SW 1271 (cell line): ENCODE measurements at places on chromosomes 12 and 14.

GRCh38 chr12:8662593-8662992 is at the start of gene MFAP5:
Gene MFAP5 (minus strand): TSS chr12:8662826. CDS start chr12:8662104, 722 bp downstream.
- DNase-seq, result no peak

DNA sequence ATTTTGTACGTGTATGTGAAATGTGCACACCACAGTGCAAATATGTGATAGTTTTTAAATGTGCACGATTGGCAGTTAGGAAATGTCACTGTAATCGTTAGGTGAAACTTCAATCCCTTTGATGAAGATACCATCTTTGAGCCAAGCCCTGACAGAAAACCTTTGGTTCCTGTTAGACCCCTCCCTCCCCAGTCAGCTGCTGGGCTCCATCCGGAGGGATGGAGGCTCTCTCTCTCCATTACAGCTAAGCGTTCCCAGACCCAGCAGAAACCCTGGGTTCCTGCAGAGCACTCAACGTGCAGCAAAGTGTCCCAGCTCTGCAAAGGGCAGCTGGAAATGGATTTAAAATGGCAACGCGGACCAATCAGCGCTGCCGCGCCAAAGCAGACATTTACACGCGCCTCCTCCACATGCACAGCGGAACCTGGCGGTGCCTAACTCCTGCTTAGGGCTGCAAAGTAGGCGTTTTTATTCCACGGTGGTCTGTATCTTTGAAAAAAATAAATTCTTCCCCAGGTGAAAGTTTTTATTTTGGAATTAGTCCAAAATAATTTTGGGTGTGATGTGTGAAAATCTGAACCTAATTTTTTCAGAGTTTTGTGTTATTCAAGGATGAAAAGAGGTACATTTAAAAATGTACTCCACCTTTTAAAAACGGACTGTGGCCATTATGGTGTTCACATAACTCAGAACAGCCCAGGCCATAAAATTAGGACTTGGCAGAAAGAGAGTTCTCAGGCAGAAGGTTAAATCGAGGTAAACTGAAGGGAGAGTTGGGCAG is 1.4 kb upstream of the HMGA2 start:
- DNase-seq, result peak; percentile 90

DNA sequence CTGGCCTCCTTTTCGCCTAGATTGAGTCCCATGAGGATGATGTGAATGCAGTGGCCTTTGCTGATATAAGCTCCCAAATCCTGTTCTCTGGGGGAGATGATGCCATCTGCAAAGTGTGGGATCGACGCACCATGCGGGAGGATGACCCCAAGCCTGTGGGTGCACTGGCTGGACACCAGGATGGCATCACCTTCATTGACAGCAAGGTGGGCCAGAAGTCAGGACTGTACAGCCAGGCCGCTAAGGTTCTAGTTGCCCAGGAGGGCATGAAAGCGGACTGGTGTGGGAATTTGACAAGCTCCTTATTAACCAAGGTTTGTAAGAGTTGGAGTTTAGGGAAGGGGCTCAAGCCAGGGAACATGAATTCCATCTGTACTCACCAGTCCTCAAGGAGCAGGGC is 4.9 kb upstream of the NRL start:
- no peak for DNase-seq

DNA sequence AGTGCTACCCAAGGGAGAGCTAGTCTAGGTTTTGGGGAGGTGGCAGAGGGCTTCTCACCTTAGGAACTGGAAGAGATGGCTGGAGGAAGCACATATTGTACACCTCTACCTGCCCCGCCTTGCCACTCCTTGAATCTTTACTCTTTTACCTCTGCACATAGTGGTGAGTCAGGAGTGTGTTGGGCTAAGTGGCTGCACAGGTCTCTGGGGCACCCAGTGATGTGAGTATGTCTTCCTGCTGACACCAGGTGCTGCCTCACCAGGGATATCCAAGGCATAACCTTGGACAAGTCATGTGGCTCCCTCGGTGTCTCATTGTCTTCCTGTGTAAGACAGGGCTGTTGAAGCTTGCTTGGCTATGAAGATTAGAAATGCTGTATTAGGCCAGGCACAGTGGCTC is 19.8 kb upstream of the CABP1 start:
- DNase-seq, result no peak

- DNase-seq, result no peak
Observed at GRCh38 chr14:98368221-98368620, 903.8 kb downstream of the BCL11B start.

DNA sequence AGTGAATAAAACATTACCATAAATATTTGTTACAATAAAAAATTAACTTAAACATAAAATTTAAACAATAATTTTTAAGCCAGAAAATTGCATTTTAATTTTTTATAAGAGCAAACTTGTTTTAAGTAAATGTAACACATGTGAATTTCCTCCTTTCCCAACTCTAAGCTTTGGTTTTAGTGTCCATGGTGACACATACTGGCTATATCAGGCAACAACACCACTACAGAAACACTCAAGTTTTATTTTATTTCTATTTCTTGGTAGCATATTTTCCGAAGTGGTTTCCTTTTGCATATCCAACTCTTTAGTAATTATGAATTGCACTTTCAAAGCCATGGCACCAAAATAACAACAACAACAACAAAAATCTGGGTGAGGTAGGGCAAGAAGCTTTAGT is 2.2 kb downstream of the NELL2 start:
- DNase-seq, result no peak

DNA sequence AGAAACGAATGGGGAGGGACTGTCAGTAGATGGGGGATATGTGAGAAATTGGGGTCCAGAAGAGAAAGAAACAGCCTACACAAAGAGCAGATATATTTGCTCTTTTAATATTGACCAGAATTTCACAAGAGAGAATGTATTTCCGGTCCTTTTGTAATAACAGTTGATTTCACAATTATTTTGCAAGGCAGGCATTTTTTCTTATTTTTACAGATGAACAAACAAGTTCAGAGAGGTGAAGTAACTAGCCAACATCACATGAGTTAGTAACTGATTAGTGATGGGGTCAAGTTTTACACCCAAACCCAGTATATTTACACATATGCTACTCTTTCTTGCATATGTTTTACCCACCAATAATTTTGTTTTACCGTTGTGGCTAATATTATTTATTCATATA is 188.2 kb downstream of the NAV3 start:
- DNase-seq, result no peak

DNA sequence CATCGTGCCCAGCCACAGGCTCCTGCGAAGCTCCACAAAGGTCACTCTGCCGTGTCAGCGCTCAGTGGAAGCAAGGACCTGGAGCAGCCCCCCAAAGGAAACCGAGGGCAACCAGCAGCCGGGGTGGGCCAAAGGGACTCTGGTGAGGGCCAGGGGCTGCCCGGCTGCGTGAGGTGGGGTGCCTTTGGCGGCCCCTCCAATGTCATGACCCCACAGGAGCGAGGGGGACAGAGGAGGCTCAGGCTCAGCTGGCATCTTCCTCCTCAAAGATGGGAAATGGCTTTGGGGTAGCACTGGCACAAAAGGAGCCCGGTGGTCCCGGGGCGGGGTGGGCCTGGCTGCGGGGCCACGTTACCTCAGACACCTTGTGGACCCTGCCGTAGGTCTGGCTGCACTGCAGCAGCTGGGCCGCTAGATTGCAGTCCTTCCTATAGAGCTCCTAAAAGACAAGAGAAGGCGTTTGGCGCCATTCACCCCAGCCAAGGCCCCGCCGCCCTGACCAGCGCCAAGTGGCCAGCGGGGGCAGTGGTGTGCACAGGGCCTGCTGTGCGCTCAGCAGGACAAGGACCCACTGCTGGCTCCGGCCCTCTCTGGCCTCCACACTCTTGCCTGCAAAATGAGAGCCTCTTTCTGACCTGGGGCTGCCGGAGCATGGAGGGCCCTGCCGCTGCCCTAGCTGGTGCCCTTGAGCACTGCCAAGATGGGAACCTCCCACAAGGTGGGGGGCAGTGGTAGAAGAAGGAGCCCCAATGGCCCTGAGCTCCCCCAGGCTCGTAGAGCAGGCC is 46.9 kb downstream of the BEGAIN start:
- no peak for DNase-seq

- peak; percentile 74 for DNase-seq
Observed at GRCh38 chr12:47277972-47278448, 198.3 kb upstream of the AMIGO2 start.

GRCh38 chr12:106113824-106114446 is 24.8 kb downstream of the NUAK1 start:
- DNase-seq, result no peak

DNA sequence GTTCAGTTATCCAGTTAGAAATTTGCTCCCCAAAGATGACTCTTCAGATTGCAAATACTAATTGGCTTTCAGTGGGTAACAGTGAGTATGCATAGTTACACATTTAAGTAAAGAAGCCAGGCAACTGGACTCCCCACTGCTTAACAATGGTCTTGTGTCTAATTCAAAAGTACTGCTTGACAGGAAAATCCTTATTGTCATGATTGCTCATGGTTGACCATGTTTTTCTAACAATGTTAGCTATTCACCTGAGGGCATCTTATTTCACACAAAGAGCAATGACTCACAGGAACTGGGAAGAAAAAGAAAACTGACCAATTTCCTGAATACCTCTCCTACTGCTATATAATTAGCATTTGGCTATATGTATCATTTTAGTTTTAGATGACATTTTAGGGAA is 33.7 kb upstream of the ALG10B start:
- DNase-seq, result peak; percentile 67

GRCh38 chr12:22722779-22723178 is 97.8 kb downstream of the ETNK1 start:
- no peak for DNase-seq

- no peak for DNase-seq
Observed at GRCh38 chr12:9910716-9911421, 21.3 kb downstream of the CLEC2A start.

DNA sequence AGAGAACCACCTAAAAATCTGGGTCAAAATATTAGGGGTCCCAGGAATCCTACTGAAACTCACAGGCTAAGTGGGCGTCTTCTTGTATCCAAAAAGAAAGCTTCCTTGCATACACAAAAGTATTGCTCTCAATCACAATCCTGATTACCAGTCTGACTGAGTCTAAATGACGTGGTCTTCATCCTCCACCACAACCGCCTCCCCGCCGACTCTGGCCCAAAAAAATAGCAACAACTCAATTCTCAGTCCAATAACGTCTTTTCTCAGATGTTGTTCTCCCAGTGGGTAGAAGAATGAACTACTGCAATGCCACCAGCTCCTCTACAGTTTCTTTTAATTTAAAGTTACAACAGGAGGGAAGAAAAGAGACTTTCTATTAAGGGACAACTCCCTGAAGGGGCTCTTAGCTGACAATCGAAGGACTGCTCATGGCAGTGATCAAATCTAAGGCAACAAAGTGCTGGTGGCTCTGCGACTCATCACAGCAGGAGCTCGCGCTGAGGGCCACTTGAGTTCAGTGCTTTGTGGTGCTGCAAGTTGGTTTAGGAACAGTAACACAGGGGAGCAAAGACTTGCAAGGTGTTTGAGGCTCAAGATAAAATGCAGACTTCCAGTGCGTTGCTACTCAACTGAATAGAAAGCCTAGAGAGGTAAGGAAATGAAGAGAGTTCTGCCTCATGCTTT is 394.1 kb downstream of the BCAT1 start:
- no peak for DNase-seq

DNA sequence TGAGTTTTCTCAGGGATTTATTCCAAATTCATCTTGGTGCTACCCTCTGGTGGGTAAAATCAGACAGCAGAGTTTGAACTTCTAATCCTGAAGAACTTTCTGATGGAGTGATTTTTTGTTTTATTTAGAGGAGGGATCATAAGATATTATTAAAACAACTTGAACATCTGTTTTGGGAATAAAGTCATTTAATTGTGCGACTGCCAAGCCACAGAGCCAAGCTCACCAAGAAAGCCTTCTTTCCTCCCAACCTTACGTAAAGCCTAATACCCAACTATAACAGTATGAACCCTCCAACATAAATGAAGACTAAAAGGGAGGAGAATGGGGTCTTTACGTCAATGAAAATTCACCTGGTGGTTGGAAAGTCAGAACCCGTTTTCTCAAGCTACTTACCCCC is 205.5 kb upstream of the IGF1 start:
- DNase-seq, result no peak

DNA sequence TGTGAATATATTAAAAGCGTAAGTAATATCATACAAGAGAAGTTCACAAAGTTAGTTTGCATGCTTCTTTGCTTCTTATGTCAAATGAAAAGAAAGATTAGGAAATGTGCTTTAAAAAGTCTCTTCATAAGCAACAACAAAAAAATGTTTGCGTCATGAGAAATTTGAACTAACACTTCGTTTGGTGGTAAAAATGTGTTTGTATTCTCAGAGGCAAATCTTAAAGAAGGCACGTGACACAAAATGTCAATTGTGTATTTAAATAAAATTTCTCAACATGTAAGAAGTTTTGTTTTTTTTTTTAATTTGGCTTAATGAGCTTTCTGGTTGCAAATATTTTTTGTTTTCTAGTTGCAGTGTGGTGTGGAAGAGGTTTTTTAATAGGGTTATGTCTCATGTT is 93.8 kb downstream of the TMTC2 start:
- no peak for DNase-seq

DNA sequence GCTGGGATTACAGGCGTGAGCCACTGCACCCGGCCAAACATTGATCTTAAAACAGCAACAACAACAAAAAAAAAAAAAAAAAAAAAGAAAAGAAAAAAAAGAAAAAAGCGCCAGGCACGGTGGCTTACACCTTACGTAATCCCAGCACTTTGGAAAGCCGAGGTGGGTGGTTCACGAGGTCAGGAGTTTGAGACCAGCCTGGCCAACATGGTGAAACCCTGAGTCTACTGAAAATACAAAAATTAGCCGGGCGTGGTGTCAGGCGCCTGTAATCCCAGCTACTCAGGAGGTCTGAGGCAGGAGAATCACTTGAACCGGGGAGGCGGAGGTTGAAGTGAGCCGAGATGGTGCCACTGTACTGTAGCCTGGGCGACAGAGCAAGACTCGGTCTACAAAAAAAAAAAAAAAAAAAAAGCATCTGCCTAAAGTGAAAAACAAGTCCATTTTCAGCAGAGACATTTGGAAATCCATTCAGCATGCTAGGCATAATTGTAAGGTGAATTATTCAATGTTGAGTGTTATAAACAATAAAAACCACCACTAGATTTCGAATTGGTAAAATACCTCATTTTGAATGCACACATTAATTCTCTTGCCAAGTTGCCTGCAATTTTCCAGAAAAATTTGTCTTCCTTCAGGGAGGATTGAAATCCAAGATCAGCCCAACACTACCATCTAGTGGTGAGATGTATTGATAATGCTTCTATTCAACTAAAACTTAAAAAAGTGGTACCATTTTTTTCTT is 8.0 kb upstream of the CERS5 start:
- no peak for DNase-seq

DNA sequence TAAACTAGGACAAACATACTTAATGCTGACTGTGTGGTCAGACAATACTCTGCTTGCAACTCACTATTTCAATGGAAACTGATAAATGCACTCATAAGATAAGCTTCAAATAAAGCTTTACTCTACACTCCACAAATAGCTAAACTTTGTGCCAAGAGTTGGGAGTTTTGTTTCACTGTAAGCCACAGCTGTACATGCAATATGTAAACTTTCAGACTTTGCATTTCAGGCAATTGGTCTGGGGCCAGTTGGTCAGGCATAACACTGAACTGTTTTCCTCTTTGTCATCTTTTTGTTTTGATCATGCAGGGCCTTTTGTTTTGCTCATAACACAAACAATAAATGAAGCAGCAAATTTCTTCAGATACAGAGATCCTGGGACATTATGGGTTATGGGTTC is 426.2 kb downstream of the IPO8 start:
- no peak for DNase-seq
